Brain (organoid and tissue), 16 donors: ENCODE measurements at places on chromosomes 16 and 17.

DNA sequence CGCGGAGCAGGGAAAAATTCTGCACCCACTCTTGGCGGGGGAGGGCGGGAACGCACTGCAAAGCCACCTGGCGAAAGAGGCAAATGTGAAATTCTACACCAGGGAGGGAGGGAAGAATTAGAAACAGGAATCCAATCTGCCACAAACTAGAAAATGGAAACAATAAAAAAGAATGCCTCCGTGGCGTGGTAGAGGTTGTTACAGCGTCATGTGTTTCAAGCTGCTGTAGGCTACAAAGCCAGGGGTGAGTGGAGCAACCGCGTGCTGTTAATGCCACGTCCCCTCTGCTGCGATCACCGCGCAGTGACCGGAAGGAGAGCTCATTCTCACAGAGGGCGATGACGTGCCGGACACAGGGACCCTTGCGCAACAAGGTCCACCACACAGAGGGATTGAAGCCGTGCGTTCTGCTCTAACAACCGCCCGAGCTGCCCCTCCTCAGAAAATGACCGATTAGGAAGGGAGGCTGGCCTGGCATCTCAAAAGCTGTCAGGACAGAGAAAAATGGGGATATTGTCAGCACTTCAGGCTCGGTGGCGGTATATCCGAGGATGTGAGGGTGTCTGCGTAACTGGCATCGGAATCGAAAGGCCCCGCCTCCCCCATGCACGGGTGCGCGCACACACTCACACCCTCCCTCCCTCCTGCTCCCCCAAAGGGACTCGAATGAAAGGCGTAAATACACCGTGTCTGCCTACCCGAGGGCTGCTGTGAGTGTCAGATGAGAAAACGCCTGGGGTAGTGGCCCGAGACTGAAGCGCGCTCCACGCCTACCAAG lies 70.8 kb upstream of the TNRC6C start:
- peak; percentile 88 for DNase-seq

DNA sequence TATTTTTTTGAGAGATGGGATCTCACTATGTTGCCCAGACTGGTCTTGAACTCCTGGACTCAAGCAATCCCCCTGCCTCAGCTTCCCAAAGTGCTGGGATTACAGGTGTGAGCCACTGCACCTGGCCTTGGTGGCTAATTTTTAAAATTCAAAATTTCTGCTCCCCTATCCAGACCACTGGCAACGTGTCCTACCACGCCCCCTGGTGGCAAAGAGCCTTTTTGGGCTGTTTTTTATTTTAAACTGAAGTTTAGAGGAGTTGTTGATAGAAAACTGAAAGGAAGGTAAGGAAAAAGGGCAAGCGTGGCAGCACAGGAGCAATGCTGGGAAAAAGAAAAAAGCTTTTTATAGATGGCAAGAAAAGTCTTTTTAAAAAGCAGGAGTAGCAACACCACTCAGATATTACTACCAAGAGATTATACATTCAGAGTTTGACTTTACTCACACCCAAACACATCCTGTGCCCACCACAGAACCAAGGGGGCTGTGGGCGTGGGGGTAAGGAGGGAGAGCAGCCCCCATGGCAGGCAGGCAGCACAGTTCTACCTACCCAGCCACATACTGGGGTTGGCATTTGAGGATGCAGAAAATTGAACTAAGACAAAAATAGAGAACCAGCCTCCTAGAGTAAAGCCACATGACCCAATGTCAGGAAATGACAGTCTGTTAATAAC lies 4.2 kb upstream of the MXRA7 start:
- DNase-seq, result peak; percentile 78

DNA sequence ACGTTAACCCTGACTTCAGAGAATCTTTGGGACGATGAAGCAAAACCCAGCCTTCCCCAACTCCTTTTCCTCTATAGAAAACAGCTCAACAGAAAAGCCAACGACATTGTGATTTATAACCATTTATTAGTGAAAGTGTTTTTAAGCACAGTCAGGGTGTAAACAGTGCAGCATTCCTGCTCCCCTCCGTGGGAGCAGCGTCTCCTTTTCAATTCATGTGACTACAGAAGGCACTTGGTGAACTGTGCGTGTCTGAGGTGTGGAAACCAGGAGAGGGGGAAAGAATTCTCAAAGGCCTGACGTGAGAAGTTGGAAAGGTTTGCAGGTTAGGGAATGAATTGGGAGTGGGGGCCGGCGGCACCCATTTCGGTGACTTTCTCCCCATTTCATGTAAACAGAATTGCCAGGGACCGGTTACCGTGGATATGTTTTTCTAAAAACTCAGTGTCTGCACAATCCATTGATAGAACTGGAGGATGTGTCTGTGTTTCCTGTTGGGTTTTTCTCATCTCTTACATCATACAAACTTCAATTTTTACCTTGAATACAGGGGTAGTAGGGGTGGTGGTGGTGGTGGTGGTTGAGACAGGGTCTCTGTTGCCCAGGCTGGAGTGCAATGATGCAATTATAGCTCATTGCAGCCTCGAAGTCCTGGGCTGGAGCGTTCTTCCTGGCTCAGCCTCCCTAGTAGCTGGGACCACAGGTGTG lies 53.1 kb downstream of the NDE1 start:
- DNase-seq, result no peak

- no peak for DNase-seq
These were observed 3.3 kb downstream of the GOT2 start for GRCh38 chr16:58730724-58731370.

GRCh38 chr17:82246365-82247181 lies 17.7 kb downstream of the SLC16A3 start:
- no peak for DNase-seq

DNA sequence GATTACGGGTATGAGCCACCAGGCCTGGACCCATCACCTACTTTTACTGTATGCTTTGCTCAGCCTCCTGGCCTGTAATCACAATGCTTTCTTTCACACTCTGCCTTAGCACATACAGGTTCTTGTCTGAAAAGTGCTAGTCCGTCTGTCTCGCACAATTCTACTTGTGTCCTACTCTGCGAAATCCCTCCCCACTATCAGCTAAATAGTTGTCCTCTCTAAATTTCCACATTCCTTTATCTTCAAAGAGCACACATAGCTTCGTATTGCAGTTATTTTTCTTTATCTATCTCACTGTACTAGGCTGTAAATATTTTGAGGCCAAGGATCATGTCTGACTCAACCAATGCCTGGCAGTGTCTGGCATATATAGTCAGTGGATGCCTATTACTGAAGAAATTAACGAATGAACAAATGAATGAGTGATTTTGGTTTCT lies 38.5 kb upstream of the ETV4 start:
- DNase-seq, result no peak

DNA sequence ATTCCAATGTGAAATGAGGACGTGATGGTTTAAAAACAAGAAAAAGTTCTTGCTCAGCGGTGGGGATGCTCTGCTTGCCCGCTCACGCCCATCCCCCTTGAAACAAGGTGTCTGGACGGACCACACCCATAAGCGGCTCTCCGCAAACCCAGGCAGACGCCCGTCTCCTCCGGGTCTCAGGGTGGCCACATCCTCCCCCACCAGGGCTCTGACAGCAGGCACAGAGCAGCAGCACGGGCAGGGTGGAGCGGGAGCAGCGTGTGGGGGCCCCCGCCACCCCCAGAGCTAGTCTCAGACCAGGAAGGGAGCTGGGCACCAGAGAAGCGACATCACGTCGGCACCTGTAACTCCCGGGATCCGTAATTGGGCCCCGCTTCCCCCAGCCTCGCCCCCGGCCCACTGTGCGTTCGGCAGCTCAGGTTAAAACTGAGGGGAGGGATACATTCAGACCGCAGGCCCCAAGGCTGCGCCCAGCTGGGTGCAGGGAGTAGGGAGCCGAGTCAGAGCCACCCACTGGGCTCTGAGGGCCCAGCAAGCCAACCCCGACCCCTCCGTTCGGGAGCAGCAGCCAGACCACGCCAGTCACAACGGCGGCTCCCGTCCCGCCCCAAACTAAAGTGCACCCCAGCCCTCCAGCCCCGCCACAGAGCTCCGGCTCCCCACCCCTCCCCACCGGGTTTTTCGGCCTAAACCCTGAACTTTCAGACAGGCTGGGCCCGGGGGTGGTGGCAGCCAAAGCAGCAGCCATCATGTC lies 22.0 kb downstream of the CLUH start:
- no peak for DNase-seq

DNA sequence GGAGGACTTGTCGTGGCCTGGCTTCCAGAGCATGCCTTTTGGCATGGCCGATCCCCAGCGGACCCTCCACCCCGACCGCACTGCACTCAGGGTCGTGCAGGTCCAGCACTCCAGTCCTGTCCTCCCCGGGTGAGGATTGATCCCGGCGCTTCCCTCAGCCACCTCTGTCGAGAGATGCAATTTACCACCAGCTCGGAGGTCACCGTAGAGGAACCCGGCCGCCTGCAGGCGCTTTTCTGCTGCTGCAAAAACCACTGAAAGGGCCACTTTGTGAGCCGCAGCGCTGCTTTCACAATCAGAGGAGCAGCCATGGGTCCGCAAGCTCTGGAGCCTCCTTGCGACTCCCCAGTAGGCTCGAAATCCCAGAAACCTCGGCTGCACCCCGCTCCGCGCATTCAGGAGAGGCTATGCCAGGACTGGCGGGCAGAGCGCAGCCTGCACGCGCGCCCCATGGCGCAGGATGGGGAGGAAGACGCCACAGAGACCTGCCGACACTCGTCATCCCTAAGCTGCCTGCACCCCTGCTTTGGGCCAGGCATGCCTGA lies 134.2 kb downstream of the HS3ST2 start:
- peak; percentile 51 for DNase-seq

DNA sequence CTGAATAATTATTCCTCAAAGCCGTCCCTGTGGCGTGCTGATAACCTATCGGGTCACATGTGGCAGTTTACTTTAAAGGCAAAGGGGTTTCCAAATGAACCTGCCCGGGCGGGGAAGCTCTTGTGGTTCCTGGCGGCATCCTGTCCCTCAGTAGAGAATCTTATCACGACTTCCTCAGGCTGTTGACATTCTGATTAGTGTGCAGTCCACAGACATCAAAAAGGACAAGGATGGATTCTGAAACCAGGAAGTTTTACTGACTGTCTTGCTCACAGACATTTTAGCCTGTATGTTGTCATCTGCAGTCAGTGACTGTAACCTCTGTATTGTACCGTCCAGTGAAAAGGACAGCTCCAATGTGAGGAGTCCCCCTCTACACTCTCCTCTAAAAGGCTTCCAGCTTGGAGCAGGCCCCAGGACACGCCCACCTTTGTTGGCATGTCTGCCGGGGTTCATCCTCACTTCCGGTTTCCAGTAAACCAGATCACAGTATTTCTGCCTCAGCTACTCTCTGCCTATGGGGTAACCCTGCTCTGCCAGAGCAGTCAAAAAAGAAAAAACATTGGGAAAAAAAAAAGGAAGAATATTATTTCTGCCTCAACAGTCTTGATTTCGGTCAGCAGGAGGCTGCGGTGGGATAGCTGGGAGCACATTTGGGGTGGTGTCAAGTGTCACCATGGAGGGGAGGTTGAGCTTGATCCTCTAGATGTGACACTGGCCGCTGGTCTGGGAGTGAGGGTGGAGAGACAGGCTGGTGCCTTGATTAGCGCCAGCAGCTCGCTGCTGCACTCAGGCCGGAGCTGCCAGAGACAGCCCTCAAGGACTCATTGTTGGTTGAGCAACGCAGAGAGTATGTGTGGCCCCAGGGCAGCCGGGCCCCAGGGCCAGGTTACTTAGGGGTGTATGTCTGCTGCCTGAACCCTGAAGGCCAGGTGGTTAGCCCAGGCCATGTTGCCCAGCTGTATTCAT lies 89.0 kb upstream of the DNAH17 start:
- no peak for DNase-seq

DNA sequence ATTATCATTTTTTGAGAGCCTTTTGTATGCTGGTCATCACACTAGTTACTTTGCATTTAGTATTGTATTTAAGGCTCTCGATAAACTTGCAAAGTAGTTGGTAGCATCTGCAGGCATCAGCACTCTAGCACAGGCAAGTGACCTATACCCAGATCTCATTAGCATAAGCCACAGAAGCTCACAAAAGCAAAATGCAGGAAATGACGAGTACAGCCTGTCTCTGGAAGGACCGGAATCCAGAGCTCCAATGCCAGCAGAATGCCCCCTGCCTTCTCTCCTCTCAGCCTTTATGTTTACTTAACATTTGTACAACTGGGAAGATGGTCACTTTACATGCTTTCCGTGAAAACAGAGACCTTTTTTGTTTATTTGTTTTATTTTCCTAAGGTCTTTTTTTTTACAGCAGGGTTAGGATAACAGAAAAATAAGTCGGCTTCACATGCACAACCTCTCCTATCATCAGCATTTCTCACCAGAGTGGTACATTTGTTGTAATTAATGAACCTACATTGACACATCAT lies 45.4 kb upstream of the MYOCD start:
- no peak for DNase-seq

- peak; percentile 75 for DNase-seq
These were observed 19.0 kb downstream of the SLC7A5 start for GRCh38 chr16:87850009-87851006.

DNA sequence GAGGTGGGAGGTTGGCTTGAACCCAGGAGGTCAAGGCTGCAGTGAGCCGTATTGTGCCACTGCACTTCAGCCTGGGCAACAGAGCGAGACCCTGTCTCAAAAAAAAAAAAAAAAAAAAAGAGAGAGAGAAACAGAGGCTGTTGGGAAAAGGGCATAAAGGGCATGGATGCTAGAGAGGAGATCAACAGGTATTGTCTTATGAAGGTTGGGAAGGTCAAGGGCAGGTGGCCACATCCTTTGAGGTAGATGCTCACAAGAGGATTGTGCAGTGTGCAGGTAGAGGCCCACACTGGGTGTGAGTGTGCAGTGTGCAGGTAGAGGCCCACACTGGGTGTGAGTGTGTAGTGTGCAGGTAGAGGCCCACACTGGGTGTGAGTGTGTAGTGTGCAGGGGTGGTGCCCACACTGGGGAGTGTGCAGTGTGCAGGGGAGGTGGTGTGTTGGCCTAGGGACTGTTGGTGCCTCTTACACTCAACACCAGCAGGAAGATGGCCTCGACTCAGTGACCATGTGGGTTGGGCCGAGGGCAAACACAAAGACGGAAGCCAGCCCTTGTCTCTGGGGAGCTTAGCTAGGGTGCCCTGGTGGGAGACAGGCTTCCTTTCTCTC lies 404.9 kb upstream of the TNRC6C start:
- no peak for DNase-seq

DNA sequence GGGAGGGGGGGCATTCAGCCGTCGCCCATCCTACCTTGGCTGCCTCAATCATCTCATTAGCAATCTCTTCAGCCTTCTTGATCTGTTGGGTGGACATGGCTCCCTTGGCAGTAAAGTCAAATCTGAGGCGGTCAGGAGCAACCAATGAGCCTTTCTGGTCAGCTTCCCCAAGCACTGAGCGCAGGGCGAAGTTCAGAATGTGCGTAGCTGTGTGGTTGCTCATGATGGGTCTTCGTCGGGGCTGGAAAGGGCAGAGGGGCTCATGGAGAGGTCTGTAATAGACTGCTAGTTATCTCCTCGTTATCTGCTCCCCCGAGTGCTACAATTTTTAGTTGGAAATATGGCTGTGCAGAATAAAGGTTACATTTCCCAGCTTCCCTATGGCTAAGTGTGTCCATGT lies 7.2 kb upstream of the EXOSC6 start:
- DNase-seq, result no peak
